ENCODE measurements at places on chromosomes 12 and 14. TPM values are rescaled to one million over a fixed set of nuclear protein-coding genes. Genes with fewer than 3 reads are reported as not detected.

DNA sequence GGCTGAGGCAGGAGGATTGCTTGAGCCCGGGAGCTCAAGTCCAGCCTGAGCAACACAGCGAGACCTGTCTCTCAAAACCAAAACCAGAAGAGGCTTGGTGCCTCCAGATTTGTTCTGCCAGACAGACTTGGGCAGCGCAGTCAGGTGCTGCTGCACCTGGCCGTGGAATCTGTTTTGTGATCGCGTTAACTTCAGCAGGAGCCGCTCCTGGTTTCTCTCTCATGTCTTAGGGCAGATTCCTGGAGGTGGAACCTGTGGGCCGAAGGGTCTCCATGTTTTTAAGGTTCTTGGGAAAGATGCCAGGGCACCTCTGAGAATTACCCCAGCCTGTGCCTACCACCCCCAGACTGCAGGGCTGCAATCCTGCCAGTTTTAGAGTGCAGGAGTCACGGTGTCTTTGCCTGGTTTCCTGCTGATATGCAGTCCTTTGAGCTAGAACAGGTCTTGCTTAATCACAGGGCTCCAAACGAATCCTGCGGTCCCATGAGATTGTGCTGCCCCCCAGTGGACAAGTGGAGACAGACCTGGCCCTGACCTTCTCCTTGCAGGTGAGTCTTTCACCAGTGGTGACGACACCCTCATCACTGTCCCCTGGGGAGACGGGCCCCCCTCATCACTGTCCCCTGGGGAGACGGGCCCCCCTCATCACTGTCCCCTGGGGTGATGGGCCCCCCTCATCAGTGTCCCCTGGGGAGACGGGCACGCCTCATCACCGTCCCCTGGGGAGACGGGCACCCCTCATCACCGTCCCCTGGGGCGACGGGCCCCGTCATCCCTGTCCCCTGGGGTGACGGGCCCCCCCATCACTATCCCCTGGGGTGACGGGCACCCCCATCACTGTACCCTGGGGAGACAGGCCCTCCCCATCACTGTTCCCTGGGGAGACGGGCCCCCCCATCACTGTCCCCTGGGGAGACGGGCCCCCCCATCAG is 37.6 kb downstream of the PACS2 start:
- H3K27me3 ChIP-seq = no peaks in the 10 kb centered on the region
- H3K36me3 ChIP-seq = no peaks in the 10 kb centered on the region
- no peak overlapping the region for H3K27ac ChIP-seq
- H3K4me3 ChIP-seq = no peak overlapping the region
- peak; percentile 81 for DNase-seq

DNA sequence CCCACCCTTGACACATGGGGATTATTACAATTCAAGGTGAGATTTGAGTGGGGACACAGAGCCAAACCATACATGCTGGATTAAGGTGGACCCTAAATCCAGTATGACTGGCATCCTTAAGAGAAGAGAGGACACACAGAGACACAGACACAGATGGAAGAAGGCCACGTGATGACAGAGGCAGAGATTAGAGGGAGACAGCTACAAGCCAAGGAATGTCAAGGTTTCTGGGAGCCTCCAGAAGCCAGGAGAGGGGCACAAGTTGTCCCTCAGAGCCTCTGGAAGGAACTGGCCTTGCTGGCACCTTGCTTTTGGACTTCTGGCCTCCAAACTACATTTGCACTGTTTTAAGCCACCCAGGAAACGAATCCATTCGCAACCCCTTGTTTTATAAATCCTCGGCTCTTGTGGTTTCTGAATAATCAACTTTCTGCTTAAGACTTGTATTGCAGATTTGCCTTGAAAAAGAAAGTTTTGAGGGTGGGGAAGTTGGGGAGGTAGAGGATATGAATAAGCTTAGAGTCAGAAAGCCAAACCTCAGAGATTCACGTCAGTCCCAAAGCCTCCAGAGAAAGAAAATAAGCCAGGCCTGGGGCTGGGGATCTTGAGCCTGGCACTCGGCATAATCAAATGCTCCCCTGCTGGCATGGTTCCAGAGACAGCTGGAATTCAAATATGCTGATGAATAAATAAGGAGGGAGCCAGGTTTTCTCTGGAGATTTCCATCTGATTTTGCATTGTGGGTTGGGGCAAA is 224.2 kb upstream of the PWP1 start:
- no peaks in the 10 kb centered on the region for H3K36me3 ChIP-seq
- H3K4me1 ChIP-seq = no peaks in the 10 kb centered on the region
- H3K27ac ChIP-seq = no peak overlapping the region

- H3K27me3 ChIP-seq = no peaks in the 10 kb centered on the region
- DNase-seq = no peak
- no peaks in the 10 kb centered on the region for H3K4me1 ChIP-seq
Measured at GRCh38 chr12:77619425-77619824, 211.3 kb upstream of the NAV3 start.

GRCh38 chr14:32358781-32359180 is 29.7 kb downstream of the AKAP6 start:
- no peak overlapping the region for H3K27ac ChIP-seq
- DNase-seq = no peak
- H3K4me1 ChIP-seq = no peaks in the 10 kb centered on the region
- H3K36me3 ChIP-seq = no peaks in the 10 kb centered on the region
- H3K4me3 ChIP-seq = no peak overlapping the region

- no peaks in the 10 kb centered on the region for H3K36me3 ChIP-seq
- H3K27ac ChIP-seq = no peak overlapping the region
- H3K4me3 ChIP-seq = no peak overlapping the region
- no peaks in the 10 kb centered on the region for H3K27me3 ChIP-seq
Measured at GRCh38 chr14:90842726-90843125, 26.5 kb upstream of the TTC7B start.

GRCh38 chr12:57883057-57883456 is 36.5 kb upstream of the CTDSP2 start:
- peaks cover 8% of the 10 kb centered on the region for H3K4me1 ChIP-seq
- H3K4me3 ChIP-seq = no peak overlapping the region
- H3K27me3 ChIP-seq = no peaks in the 10 kb centered on the region

The NAA30 gene
- total RNA-seq = 11.4 TPM

The KCNH3 gene
- 0.30 TPM for total RNA-seq

The TAC3 gene
- not detected for total RNA-seq

Data from tibial nerve (tissue), 4 donors.